AG10803 (cell line): ENCODE measurements at places on chromosomes 5 and 9.

DNA sequence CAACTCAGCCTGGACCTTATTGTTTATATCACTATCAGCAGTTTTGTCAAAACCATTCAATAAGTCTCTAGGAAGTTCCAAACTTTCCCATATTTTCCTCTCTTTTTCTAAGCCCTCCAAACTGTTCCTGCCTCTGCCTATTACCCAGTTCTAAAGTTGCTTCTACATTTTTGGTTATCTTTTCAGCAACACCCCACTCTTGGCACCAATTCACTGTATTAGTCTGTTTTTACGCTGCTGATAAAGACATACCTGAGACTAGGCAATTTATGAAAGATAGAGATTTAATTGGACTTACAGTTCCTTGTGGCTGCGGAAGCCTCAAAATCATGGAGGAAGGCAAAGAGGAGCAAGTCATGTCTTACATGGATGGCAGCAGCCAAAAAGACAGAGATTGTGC, 744.4 kb upstream of the ADAMTS16 start:
- DNase-seq: no peak

DNA sequence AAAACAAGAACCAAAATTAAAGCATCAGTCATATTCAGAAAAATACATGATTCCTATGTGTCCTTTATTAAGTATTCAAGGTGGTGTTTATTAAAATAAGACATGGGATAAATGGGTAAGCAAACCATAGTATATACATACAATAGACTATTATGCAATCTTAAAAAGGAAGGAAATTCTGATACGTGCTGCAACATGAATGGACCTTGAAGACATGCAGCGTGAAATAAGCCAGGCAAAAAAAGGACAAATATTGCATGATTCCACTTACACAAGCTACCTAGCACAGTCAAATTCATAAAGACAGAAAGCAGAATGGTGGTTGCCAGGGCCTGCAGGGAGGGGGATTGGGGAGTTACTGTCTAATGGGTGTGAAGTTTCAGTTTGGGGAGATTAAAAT, 127.7 kb downstream of the DMAC1 start:
- DNase-seq: no peak

GRCh38 chr5:19706776-19707175, 281.2 kb downstream of the CDH18 start:
- DNase-seq: no peak

DNA sequence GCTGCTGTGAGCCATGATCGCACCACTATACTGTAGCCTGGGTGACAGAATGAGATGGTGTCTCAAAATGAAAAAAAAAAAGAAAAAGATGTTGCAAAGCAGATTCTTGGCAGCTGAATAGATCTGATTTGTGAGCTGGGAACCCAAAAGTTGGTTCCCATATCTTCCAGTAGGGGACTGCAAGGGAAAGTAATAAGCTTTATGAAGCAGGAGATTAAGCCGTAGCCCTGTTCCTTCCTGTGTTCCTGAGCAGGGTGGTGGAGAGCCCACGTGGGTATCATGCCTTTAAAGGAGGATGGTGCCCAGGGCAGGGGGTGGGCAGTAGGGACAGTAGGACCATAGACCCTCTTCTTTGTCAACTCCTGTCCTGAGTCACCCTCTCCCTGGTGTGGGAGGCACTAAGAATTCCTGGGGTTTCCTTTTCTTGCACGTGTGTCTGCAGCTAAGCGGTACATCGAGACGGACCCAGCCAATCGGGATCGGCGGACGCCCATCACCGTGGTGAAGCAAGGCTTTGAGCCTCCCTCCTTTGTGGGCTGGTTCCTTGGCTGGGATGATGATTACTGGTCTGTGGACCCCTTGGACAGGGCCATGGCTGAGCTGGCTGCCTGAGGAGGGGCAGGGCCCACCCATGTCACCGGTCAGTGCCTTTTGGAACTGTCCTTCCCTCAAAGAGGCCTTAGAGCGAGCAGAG, 37.9 kb downstream of the STOM start:
- DNase-seq: peak; percentile 79

GRCh38 chr9:87113874-87114273, 166.6 kb upstream of the GAS1 start:
- DNase-seq: no peak

DNA sequence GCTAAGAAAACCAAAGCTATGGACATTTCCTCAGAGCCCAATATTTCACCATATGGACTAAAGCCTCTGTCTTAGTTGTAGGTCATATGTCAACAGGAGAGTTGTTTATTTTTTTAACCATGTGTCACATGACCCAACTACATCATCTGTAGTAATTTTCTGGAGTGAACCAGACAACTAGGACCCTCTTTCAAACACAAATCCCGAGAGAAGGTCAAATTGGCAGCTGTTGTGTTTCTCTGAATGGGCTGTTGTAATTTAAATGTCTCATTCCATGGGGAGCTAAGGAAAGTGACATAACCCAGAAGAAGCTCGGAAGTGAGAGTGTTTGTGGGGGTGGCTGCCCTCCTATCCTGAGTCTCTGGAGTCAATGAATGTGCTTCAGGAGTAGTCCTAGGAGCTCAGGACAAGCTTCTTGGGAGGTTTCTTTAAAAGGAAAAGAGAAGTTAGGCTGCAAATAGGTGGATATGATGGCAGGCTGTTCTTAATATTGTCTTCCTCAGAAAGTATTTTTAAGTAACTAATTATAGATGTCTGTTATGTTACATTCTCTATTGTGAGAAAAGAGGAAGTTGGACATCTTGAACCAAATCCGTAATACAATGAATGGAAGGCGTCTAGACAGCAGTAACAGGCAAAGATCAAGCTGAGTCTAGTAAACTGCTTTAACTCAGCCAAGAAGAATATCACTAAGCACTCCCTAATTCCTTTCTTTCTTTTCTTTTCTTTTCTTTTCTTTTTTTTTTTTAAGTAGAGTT, 50.1 kb downstream of the TMEM167A start:
- no peak for DNase-seq

DNA sequence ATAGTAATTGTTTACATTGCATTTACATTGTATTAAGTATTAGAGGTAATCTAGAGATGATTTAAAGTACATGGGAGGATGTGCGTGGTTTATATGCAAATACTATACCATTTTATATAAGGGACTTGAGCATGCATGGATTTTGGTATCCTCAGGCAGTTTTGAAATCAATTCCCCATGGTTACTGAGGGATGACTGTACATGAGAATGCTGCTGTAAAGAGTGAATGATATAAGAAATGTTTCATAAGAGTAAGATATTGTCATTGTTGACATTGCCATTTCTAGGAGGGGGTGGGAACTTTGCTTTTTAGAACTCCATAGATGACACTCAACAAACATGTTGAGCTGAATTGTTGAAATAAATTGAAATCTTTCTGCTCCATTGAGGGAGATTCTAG, 185.0 kb downstream of the SEMA6A start:
- no peak for DNase-seq

DNA sequence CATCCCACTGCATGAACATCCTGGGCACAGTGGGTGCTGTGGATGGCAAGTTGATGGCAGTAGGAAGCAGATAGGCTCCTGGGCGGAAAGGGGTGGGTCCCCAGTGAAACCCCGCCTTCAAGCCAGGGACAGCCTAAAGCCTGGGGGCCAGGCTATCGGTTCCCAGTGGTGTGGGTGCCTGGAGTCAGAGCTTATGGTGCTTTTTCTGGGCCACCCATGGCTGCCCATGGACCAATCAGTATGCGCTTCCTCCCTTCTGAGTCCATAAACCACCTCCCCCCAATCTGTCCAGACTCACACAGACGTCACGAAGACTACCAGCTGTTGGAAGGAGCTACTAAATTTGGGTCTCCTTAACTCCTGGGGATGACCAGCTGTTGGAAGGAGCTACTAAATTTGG, 17.5 kb upstream of the ECPAS start:
- DNase-seq: no peak

- peak; percentile 11 for DNase-seq
These were observed 28.9 kb downstream of the HSPB3 start for GRCh38 chr5:54484219-54484894.

DNA sequence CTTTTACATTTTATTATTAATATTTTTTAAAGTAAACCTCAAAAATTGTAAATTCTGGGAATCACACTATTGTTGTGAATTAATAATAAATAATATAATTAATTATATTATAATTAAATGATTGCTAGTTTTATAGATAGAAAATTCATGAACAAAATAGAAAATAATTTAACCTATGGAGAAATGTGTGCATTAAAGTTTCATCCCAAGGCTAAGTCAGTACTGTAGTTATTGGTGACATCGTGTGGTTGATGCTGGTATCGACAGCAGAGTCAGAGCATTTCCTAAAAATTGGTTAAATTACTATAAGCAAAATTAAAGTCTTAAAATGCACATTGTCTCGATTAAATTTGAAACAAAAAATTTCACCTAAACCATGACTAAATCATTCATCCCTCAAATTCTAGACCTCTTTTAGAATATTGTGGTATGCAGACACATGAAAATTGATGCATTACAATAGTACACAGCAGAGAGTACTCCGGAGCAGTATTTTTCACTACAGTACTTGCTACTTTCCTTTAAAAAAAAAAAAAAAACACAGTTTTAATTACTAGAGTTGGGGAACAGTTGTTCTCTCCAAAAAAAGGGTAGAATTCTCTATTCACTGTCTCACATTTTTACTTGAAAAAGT, 73.9 kb downstream of the RORB start:
- peak; percentile 11 for DNase-seq

DNA sequence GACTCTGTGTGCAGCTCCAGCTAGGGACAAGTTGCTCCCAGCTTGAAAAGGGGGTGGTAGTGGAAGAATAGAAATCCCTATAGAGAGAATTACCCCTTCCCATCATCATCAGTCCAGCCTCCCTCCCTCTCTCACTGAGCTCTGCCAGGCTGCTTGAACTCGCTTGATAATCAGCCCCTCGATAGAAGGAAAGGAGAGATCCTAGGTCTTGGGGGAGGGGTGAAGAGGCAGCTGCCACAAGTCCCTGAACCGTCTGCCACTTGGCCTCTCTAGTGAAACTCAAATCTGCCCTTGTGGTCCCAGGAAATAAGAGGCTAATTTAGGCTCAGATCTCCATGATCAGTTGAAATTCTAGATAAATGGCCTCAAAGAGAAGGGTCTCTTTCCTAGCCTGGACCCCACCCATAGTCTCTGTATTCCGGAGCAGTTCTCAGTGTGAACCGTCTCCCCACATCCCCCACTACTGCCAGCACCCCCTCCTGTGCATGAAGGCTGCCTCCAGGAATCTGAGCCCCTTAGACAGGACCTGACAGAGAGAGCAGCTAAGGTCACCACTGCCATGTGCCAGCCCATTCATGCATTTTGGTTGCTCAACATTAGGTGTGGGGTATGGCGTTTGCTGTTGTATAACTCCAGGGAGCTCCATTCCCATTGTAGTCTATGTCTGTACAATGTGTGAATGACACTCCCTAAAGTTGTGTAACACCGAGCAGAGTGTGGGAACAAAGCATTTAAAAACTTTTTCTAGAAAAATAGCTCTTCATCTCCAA, 5.5 kb downstream of the DNAJB5 start:
- peak; percentile 84 for DNase-seq

- DNase-seq: no peak
These were observed 5.8 kb upstream of the FSTL4 start for GRCh38 chr5:133618141-133618540.

DNA sequence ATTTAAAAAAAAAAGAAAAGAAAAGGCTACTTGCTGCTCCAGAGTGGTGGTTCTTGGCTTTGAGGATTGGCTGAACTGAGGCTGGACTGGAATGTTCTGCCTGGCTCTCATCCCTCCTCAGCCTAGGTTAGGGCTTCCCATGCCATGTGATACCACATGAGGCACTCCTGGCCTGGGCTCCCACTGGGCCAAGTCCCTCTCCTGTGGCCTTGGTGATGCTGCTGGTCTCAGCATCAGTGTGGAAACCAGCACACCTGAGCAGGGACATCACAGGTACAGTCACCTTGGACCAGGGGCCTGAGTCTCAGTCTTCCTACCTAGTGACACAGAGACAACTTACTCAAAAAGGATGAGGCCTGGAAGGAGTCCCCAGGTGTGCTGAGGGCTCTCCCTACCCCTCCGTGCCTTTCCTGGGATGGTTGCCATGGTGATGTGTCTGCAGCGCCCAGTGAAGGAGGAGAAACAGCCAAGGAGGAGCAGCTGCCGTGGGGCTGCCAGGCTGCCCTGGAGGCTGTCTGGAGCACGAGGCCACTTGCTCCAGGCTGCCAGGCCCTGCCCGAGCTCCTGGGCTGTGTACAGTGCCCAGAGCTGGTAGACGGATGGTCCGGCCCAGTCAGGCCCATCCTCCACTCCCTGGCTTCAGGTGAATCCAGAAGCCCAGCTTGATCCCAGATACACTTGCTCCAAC, 71.0 kb downstream of the WNK2 start:
- no peak for DNase-seq

- DNase-seq: no peak
These were observed 57.9 kb upstream of the IER5L start for GRCh38 chr9:129235931-129236331.

DNA sequence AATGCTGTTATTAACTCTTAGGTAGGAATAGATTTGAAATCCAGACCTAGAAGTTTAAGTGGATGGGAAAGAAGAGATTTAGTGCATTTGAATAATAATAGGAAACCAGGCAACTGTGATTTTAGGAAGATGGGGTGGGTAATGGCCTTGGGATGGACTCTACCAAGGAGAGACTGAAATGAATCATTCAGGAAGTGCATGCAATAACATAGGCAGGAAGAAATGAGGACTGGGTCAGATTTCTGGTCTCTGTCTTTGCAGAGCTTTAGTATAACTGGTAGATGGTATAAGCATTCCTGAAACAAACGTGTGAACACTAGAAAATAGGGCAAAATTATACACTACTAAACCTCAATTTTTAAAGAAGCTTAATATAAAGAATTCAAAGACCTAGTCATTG, 274.4 kb upstream of the CLINT1 start:
- no peak for DNase-seq

DNA sequence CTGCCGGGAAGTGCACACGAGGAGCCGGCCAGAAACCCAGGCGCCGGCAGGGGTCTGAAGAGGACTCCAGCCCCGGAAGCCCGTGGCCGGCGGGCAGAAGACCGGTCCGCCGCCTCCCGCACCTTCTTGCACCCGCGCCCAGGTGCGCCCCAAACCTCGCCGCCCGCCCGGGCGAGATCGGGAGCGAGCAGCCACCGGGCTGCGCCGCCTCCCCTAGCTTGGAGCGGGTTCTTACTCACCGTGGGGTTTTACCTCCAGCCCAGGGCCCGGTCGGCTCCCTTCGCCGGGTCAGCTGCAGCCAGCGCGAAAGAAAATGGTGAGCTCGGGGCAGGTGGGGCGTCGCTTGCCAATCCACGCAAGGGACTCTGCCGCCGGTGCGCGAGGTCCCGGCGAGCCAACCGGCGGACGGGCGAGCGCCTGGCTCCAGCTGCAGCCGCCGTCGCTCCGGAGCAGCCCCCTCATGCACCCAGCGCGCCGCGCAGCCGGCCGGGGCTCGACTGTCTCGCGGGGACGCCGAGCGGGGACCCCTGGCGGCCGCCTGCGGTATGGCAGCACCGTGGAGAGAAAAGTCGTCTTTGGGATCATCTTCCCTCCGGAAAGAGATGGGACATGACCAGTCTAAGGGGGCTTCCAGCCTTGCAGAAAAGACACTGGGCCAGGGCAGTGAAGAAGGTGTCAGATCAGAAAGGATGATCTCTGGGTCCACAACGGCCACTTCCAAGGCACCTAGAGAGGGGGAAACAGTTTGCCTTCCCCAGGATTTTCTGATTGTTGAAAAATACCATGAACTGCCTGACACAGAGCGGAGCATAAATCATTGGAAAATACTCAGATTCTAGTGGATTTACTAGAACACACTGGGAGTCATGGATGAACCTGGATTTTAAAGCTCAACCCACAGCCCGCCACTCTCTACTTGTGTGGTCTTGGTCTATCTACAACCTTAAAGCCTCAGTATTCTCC, at the start of gene MOB3B:
Gene MOB3B (minus strand): TSS at position 499 of the 963 bp plus-strand sequence. CDS start 74,264 bp downstream, outside the sequence.
- peak; percentile 60 for DNase-seq

GRCh38 chr5:22887566-22887965, 34.4 kb upstream of the CDH12 start:
- DNase-seq: no peak

- DNase-seq: peak; percentile 2
These were observed 47.5 kb downstream of the DBH start for GRCh38 chr9:133683586-133684120.
